Retinal pigment epithelial cell (primary cell): ENCODE measurements at places on chromosomes 5 and 9.

- no peak for DNase-seq
Measured at GRCh38 chr5:166637295-166637694, 1654.2 kb upstream of the WWC1 start.

GRCh38 chr9:107650321-107650720, 160.8 kb upstream of the KLF4 start:
- DNase-seq = no peak

GRCh38 chr9:135297456-135298075, 182.0 kb upstream of the PPP1R26 start:
- no peak for DNase-seq

GRCh38 chr5:98492258-98492657, 281.2 kb upstream of the RGMB start:
- DNase-seq = no peak

- DNase-seq = no peak
Measured at GRCh38 chr5:126186210-126186609, 237.0 kb upstream of the GRAMD2B start.

DNA sequence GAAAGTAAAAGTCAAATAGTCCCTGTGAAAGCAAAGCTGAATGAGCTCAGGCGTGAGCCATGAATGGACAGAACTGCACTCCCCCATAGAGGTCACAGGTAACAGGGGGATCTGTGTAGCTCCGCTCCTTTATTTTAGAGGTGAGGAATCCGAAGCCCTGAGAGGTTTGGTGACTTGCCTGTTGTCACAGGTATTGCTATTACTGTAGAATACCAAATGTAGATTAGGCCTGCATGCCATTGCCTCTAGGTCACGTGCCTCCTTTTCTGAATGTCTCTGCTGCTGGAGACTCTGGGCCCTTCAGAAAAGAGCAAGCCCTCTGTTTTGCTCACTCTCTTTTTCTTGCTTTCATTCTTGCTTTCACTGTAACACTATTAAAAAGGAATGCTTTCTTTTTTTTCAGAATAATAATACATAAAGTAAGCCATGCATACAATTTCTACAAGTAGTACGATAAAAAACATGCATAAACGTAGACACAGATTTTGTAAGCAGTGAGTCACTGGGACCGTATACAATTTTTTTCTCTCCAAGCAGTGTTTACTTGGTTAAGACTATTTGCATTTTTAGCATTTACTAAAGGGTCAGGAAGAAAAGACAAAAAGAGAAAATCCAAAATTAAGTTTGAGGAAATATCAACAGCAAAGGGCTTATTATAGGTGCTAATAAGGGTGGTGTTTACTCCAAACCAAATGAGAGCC, 568.7 kb upstream of the ADAMTS16 start:
- no peak for DNase-seq

DNA sequence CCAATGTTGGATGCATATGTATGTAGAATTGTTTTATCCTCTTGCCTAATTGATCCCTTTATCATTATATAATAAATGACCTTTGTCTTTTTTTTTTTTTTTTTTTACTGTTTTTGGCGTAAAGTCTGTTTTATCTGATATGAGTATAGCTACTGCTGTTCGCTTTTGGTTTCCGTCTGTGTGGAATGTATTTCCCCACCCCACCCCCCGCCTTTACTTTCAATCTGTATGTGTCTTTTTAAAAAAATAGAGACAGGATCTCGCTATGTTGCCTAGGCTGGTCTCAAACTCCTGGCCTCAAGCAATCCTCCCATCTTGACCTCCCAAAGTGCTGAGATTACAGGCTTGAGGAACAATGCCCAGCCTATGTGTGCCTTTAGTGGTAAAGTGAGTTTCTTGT, 11.3 kb downstream of the AHRR start:
- DNase-seq = no peak

- no peak for DNase-seq
Measured at GRCh38 chr9:4596165-4596922, 65.8 kb upstream of the PLPP6 start.

- no peak for DNase-seq
Measured at GRCh38 chr9:18457510-18457909, 16.4 kb upstream of the ADAMTSL1 start.

GRCh38 chr5:168239325-168239724, 52.1 kb upstream of the WWC1 start:
- DNase-seq = no peak
